Kasumi-1 (cell line): ENCODE measurements at places on chromosomes 13 and 19.
A peak's percentile ranks its signal among the peaks of the same experiment; 100 is the strongest.

DNA sequence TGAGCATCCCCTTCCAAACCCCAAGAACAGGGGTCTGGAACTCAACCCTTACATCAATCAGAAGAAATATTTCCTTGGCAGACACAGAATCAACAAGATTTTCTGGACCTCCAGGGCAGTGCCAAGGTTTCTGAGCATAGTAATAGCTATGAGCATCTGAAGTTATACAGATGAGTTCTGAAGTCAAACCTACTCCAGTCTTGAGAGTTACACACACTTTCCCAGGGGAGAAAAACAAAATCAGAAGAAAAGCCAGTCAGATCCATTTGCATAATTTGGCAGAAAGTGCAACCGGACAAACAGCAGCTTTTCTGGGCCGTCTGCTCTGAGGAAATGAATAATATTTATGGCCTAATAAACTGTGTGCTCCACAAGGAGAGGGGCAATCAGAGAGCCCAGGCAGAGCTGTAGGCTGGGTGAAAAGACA is 93.1 kb downstream of the KL start:
- DNase-seq = no peak

GRCh38 chr19:6772028-6772865 is at the start of gene VAV1:
Gene VAV1 (plus strand): TSS chr19:6772708. CDS start chr19:6772808, 100 bp downstream.
- DNase-seq = peak; percentile 93

DNA sequence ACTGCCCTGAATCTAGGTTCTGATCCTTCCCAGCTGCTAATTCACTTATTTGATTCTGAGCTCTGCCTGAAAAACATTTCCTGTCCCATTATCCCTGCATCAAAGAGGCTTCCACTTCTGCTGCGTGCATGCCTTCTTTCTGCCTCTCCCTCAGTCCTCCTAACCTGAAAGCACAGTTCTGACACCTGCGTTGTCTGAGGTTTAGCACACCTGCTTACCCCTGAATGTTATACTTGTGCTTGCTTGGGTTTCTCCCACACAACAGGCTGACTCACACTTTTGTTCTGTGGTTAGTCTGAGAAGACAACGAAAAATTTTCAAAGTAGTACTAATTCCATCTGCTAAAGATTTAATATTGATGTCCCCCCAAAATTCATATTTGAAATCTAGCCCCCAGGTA is 3.1 kb upstream of the SOHLH2 start:
- DNase-seq = no peak

- no peak for DNase-seq
Observed at GRCh38 chr13:22091222-22091970, 420.5 kb downstream of the FGF9 start.

DNA sequence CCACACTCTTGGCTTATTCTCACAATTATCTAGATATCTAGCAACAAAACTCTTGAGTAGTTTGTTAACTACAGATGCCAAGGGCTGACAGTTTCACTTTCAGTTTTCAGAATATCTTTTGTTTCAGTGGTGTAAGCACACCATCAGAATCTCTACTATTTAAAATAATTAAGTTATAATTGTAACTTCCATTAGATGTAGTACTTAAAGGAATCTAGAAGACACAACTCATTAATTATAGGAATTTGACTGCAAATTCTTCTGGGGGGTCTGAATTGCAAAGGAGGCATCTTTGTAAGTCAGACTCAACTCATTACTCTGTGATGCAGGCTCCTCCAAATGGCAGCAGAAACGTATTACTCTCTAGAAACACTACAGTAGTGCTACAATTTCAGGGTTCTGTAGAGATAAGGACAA is 44.9 kb upstream of the USPL1 start:
- DNase-seq = peak; percentile 25

GRCh38 chr13:101624981-101625380 is 172.5 kb downstream of the ITGBL1 start:
- no peak for DNase-seq

GRCh38 chr13:99895444-99896368 is 75.9 kb downstream of the ZIC5 start:
- DNase-seq = no peak

GRCh38 chr19:8460516-8461298 is 15.9 kb downstream of the HNRNPM start:
- no peak for DNase-seq

DNA sequence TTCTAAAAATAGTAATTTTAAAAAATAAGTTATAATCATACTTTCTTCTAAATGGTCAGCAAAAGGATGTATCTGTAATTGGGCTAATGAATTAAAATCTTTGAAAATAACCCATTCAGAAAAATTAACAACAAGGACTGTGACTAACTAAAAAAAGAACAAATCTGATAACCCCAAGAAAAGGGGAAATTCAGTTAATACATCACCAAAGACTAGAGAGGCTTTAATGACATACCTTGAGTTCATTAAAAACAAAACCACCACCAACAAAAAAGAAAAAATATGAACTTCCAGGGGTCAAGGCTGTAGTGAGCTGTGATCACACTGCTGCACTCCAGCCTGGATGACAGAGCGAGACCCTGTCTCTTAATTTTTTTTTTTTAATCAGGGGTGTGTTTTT is 121.8 kb downstream of the TBC1D4 start:
- DNase-seq = no peak

- no peak for DNase-seq
Observed at GRCh38 chr19:12859546-12859945, 21.2 kb downstream of the MAST1 start.

DNA sequence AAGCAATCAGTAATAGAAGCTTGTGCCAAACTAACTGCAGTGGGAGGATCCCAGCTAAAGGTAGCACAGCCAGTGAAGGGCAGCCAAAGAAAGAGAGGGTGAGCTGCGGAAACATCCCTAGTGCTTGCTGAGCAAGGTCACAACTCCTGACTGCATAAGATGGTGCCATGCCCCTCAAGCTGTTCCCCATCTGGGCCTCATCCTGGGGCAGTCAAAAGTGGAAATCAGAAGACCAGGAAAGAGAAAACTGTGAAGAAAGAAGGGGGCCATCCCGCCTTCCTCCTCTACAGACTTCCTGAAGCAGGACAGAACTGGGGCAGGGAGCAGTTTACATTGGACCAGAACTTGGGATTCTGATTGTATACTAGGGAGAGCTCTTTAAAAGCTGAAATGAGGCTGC is 159.2 kb downstream of the TNFSF13B start:
- DNase-seq = no peak

DNA sequence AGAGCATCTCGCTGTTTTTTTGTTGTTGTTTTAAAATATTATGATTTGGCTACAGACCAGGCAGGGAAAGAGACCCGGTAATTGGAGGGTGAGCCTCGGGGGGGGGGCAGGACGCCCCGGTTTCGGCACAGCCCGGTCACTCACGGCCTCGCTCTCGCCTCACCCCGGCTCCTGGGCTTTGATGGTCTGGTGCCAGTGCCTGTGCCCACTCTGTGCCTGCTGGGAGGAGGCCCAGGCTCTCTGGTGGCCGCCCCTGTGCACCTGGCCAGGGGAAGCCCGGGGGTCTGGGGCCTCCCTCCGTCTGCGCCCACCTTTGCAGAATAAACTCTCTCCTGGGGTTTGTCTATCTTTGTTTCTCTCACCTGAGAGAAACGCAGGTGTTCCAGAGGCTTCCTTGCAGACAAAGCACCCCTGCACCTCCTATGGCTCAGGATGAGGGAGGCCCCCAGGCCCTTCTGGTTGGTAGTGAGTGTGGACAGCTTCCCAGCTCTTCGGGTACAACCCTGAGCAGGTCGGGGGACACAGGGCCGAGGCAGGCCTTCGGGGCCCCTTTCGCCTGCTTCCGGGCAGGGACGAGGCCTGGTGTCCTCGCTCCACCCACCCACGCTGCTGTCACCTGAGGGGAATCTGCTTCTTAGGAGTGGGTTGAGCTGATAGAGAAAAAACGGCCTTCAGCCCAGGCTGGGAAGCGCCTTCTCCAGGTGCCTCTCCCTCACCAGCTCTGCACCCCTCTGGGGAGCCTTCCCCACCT is 183.3 kb downstream of the KDM4B start:
- DNase-seq = no peak

DNA sequence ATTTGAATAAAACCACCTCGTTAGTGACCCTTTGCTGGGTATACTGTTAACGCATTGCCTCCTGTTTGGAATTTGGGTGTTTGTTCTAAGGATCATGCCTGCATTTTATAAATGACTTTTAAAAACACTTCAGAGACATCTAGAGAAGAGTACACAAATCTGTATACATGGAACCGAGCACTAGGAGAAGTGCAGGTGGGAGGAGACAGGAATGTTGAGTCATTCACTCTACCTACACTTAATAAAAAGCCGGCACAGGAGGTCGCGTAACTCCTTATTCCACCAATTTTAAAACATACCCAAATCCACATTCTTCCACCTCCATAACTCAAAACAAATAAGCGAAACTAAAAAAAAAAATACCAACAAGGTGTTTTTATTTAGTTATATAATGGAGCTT is 48.6 kb downstream of the FGF9 start:
- no peak for DNase-seq

DNA sequence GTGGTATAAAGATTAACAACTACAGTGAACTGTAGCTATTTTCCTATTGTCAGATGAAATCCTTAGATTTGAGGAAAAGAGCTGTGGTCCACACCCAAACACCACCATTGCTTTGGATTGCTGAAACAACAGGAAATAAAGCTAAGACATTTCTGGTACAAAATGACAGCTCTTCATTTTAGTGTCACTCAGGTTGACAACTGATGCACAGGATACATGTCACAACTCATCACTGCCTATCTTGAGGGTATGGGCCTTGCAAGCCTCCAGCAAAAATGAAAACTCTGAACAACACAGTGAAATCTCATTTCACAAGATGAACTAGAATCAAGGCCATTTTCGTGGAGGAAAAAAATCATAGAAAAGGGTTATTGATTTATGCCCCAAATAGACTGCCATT is 339.7 kb downstream of the ITGBL1 start:
- DNase-seq = no peak

DNA sequence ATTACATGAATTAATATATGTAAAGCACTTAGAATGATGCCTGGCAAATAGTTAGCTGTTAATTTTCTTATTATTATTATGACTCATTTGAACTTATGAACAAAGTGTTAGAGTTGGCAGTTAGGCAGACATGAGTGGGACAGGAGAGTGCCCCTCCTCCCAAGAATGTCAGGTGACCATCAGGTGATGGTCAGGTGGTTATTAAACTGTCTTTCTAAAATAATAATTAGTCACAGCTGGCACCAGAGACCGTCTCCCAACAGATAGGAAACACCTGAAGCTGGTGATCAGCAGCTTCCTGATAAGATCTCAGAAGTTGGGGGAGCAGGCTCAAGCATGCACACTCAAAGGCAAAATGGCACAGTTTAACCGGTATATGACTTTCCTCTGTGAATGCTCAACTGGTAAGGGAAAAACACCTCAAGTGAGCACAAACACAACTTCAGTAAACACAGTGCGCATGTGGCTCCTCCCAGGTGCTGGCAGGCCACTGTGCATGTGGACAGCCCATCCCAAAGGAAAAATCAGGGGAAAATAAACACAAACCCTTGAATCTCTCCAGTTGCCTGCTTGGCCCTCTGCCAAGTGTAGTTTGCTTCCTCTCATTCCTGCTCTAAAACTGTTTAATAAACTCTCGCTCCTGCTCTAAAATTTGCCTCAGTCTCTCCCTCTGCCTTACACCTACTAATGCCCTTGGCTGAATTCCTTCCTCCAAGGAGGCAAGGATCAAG is 54.0 kb downstream of the FLT1 start:
- no peak for DNase-seq

GRCh38 chr13:62837895-62838294 is 1422.2 kb upstream of the PCDH20 start:
- DNase-seq = no peak

DNA sequence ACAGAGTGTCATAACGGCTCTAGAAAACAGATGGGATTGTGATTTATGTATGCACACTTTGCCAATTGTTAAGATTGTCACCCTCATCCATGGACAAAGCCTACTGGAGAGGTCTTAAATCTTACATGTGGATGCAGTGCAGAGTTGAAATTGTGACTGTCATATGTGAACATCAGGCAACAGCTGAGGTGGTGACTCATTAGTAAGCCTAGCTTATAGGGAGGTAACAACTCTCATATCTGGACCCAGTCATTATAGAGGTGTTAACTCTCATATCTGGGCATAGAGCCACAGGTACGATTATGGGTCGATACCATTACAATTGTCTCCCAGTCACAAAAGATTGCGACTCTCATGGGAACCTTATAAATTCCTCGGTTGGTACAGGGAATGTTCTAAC is 29.8 kb upstream of the ZNF254 start:
- no peak for DNase-seq

DNA sequence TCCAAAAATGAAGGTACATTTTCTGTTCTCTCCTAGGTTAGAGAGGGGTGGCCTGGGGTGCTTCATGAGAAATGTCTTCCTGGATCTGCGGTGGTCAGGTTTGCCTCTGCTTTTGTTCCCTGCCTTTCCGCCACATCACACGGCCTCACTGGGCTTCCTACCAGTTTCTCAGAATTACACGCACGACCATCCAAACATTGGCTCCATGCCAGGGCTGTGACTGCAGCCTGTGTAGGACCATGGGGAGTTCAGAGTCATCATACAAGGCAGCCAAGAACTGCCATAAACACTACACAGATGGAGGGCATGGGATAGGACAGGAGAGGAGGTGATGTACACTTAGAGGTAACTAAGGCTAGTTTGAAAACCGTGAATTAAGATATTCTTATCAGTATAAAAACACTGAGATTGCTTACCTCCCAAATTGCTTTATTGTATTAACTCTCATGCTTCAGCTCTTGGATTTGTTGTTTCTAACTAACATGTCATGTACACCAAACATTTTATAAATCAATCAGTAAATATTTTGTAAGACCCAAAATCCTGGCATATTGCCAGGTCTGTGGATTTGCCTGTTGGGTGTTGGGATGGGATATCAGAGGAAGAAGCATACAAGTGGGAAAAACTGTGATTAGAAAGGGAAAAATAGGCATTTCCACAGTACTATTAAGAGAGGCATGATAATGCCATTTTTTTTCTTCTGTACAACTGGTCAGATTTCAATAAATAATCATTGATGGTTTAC is 45.2 kb downstream of the CDADC1 start:
- DNase-seq = no peak

GRCh38 chr13:99307648-99308339 is 595 bp upstream of the GPR183 start:
- peak; percentile 3 for DNase-seq

GRCh38 chr19:55831846-55832245 is at the start of gene NLRP11:
Gene NLRP11 (minus strand): TSS chr19:55831999. CDS start chr19:55818174, 13,825 bp downstream.
- DNase-seq = no peak

GRCh38 chr19:45145270-45146189 is 15.3 kb downstream of the NKPD1 start:
- DNase-seq = no peak

DNA sequence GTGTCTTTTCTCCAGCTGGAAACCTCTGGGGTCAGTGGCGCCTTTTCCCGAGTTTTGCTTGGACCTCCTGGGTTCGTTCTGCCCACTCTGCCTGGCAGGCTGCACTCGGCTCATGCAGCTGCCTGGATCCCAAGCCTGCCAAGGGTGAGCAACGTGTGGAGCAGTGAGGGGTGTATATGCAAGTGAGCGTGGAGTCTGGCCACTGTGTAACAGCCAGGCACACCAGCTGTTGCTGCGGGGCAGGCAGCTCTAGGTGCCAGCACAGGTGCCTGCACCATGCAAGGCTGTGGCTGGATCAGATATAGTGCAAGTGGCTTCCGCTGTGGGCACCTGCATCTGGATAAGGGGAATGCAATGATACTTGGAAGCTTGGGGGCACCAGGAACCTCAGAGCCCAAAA is 699.4 kb downstream of the SLITRK1 start:
- no peak for DNase-seq

GRCh38 chr13:31896427-31896826 is 135.1 kb upstream of the FRY start:
- DNase-seq = no peak

GRCh38 chr13:72316716-72317115 is 410.7 kb downstream of the MZT1 start:
- no peak for DNase-seq

GRCh38 chr13:72556945-72557344 is 170.5 kb downstream of the MZT1 start:
- no peak for DNase-seq
